T-helper 2 cell (primary cell): ENCODE measurements at places on chromosomes 2 and 18.

DNA sequence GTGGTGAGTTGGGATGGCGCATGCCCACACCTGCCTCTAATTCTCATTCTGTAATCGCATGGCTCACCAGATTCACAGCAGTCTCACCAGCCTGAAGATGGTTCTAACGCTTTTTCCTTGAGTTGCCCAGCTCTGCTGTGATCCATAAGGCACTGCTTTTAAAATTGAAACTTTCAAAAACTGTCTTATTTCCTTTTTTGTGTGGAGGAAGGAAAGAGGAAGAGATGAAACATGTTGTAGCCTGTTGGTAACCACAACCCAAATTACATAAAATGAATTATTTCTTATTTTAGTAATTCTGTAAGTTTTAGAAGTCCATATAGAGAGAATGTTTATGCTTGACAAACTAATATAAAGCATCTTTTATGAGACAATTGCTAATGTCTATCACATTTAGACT lies 165.4 kb downstream of the RBM43 start:
- no peak for DNase-seq

GRCh38 chr2:98907385-98907784 lies 28.6 kb downstream of the CRACDL start:
- DNase-seq, result no peak

- no peak for DNase-seq
Observed at GRCh38 chr2:207205173-207205957, 39.6 kb upstream of the KLF7 start.

- DNase-seq, result no peak
Observed at GRCh38 chr2:61205132-61205531, 43.1 kb downstream of the C2orf74 start.

GRCh38 chr2:46763861-46764260 lies 151.7 kb downstream of the MCFD2 start:
- DNase-seq, result no peak
